ENCODE measurements at places on chromosomes 3 and 15.
A peak's percentile ranks its signal among the peaks of the same experiment; 100 is the strongest.

- no peak for DNase-seq
Observed at GRCh38 chr15:25173241-25174028, 218.6 kb downstream of the SNRPN start.

DNA sequence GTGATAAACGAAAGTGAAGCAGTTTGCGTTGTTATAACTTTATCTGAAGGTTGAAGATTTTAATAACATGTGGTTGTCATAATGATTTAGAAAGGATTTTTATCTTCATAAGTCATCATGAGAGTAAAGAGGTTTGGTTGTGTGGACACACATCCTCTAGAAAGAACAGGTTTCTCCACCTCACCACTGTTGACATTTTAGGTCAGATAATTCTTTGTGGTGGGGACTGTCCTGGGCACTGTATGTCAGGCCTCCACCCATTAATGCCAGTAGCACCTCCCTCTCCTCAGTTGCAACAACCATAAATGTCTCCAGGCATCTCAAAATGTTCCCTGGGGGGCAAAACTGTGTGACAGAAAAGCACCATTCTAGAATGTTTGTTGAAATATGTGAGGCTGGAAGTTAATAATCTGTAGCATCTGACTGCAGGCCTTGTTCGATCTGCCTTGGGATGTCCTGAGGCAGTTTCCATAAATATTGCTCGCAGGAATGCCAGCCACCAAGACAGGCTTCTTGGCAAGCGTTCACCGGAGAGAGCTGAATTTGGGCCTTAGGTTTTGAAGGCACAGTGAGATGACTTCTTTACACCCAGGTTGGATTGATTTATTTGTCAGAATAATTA is 100.1 kb downstream of the ADAMTSL3 start:
- DNase-seq: no peak

- no peak for DNase-seq
Observed at GRCh38 chr15:38588672-38589071, 24.1 kb upstream of the RASGRP1 start.

- DNase-seq: peak; percentile 14
Observed at GRCh38 chr3:67109651-67110204, 111.6 kb downstream of the KBTBD8 start.

DNA sequence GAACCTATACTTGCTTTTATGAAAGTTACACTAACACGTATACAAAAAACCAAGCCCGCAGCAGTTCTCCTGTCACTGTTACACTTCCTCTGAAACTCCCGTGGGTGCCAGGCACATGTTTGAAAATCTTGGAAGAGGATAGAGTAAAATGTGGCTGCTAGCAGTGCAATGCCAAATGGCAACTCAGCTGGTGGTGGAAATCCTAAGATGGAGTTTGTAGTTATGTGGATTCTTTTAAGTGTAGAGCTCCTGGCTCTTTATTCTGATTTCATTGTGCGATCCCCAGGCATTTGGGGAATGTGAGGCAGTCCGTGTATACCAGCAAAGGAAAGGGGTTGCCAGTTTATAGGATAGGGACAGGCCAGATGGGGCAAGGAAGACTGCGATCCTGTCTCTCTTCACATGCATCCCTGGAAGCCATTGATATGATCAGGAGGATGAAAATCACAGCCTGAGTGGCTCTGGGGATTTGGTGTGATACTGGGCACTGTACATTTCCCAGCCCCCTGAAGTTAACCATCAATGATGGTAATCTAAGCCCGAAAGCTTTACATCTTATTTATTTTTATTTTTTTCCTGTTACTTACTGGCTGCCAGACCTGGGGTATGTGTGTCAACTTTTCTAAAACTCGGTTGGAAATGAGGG is 1.1 kb downstream of the STAC start:
- DNase-seq: no peak

- DNase-seq: no peak
Observed at GRCh38 chr15:39851500-39852092, 68.5 kb downstream of the GPR176 start.

- no peak for DNase-seq
Observed at GRCh38 chr3:158086776-158087175, 19.4 kb downstream of the SHOX2 start.

- no peak for DNase-seq
Observed at GRCh38 chr3:59759298-59760031, 709.6 kb upstream of the CFAP20DC start.

- DNase-seq: peak; percentile 69
Observed at GRCh38 chr3:182490596-182491491, 302.5 kb upstream of the ATP11B start.

GRCh38 chr3:197591816-197592215 is 36.0 kb upstream of the BDH1 start:
- DNase-seq: no peak

GRCh38 chr3:155497930-155498647 is 204.6 kb upstream of the STRIT1 start:
- DNase-seq: no peak

GRCh38 chr15:38598749-38599148 is 34.1 kb upstream of the RASGRP1 start:
- DNase-seq: no peak

DNA sequence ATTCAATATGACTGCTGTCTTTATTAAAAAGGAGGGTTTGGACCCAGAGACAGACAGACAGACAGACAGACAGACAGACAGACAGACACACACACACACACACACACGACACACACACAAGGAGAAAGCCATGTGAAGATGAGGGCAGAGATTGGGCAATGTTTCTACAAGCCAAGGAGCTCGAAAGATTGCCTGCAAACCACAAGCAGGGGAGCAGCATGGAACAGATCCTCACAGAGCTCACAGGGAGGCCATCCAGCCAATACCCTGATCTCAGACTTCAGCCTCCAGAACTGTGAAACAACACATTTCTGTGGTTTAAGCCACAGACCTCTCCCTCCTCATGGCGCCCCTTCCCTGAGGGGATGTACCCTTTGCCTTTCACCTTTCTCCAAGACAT is 35.8 kb upstream of the ABHD2 start:
- DNase-seq: no peak

- peak; percentile 57 for DNase-seq
Observed at GRCh38 chr3:173371848-173372487, 25.6 kb upstream of the NLGN1 start.

- DNase-seq: peak; percentile 4
Observed at GRCh38 chr3:161649900-161650484, 153.4 kb downstream of the OTOL1 start.

GRCh38 chr15:85542895-85543331 is 162.5 kb downstream of the AKAP13 start:
- no peak for DNase-seq

DNA sequence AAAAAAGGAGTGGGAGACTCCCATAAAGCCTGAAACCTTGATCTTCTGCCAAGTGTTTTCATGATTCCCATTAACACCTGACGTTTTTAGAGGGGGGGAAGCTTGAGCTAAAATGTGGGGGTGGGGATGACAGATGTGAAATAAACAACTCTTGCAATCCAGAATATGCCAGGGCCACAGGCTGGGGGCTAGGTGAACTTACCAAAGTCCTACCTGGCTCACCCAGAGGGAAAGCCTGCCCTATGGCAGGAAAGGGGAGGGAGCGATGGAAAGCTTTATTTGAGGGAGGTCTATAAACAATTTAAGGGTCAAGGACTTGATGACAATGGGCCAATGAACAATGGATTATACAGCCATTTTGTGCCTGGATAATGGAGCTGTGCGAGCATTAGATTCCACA is 108.3 kb downstream of the LRIG1 start:
- DNase-seq: no peak

GRCh38 chr3:12286927-12287726 is 1.7 kb upstream of the PPARG start:
- DNase-seq: no peak

DNA sequence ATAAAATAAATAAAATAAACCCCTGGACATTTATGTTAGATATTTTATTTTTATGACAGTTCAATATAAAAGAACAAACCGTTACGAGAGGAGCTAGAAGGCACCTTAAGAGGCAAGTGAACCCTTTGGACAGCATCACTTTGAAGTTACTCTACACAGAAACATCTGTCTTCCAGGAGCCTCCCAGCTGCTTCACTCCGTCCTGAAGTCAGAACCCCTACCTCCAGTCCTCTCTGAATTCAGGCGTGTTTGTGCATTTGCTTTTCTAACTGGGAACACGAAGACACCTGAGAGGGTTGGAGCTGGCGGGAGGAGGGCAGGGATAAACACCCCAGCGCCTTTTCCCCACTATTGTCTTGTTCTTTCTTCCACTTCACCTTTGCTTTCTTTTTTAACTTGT is 46.2 kb downstream of the CMTM7 start:
- DNase-seq: no peak

DNA sequence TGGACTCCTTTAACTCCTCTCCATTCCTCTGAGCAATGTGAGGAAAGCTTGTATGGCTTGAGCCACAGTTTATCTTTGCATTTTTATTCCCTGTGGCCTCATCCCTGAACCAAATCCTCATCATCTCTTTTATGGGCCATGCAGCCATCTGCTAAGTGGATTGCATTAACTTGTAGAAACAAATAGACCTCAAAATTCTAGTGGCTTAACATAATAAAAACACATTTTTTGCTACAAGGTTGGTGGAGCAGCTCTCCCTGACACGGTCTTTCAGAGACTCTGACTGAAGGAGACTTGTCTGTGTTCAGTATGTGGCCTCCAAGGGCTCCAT is 135.3 kb downstream of the RPL22L1 start:
- no peak for DNase-seq

DNA sequence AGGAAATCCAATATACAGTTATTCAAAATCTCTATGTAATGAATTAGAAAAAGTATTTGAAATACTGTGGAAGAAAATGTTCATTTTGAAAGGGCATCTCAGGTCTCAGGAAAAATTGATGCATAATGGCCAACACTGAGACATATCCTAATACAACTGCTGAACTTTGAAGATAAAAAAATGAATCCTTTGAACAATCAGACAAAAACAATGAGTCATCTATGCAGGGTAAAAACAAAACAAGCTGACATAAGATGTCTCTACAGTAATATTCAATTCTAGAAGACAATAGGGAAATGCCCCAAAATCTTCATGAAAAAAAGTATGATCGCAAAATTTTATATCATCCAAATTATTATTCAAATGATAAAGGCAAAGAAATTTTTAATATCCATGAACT is 34.0 kb upstream of the ZNF280D start:
- no peak for DNase-seq

GRCh38 chr15:71781179-71781964 is 29.0 kb upstream of the NR2E3 start:
- DNase-seq: no peak

- DNase-seq: no peak
Observed at GRCh38 chr15:75659141-75659771, 11.5 kb downstream of the SNX33 start.

DNA sequence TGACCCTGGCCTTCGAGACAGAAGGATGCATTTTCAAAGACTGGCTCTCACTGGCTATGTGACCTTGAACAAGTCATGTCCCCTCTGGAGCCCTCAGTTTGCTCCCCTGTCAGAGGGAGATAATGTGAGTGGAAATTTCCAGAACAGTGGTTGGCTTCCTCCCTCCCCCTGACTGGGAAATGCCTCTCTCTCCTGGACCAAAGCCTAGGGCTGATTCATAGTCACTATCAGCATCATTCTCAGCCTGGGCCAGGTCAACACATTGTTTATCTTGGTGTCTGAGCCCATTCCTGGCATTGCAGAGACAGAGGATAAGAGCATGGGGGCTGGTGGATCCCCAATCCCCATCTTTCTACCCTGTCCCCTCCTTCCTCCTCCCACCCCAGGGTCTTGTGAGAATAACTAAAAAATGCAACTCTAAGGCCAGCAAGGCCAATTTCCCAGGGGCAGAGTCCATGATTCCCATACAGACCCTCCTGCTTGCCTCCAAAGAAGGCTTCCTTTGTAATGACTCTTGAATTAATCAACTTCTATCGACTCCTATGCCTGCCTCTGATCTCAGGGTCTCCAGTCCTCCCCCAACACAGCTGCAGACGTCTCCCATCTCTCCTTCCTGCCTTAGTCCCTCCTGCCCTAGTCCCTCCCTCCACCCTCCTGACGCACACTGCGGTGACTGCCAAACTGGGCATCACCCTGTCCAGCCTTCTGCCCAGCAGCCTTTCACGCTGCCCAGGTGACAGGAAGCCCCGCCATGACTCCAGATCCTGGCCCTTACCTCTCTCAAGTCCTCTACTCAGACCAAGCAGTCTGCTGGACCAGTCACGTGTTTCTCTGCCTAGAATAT is 35.4 kb upstream of the CORO2B start:
- no peak for DNase-seq

DNA sequence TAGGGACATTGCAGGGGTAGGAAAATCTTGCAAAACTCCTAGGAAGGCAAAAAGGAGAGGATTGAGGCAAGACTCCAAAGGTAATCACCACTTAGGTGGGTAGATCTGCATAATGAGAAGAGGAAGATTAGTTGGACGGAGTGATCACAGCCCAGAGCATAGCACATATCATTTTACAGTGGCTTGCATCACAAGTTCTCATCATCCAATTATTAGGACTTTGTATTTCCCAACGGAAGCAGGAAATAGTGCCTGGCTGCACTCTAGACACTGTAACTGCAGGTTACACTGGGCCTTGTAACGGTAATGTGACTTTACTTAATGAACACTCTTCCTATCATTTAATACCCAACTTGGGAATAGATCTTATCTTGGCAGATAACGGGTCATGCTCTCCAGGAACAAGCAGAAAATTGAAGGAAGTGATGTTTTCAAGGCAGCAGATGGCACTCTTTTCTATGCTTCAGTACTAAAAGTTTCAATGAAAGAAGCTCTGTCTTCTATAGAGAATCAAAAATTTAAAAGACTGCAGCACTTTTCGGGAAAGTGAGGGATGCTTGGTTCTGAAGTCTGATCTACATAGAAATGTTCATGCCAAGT is 101.9 kb upstream of the KCNMB2 start:
- DNase-seq: peak; percentile 51

GRCh38 chr3:8458711-8459110 is 42.9 kb upstream of the LMCD1 start:
- DNase-seq: no peak

- DNase-seq: no peak
Observed at GRCh38 chr15:73210630-73211029, 158.1 kb downstream of the HCN4 start.

DNA sequence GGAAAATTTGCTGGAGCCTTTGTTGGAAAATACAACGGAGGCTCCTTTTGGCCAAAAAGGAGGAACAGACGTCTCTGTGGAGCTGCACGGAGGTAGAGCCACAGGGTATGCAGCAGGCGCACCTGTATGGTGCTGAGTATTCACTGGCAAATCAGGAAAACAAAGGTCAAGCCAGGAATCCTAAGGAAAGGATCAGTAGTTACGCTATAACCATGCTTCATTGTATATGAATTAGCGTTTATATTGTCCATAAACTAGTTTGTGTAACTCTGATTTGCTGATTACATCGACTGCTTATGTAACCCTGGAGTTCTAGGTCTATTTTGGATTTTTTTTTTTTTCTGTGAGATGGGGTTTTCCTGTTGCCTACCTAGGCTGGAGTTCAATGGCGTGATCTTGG is 45.4 kb downstream of the LPP start:
- DNase-seq: no peak

DNA sequence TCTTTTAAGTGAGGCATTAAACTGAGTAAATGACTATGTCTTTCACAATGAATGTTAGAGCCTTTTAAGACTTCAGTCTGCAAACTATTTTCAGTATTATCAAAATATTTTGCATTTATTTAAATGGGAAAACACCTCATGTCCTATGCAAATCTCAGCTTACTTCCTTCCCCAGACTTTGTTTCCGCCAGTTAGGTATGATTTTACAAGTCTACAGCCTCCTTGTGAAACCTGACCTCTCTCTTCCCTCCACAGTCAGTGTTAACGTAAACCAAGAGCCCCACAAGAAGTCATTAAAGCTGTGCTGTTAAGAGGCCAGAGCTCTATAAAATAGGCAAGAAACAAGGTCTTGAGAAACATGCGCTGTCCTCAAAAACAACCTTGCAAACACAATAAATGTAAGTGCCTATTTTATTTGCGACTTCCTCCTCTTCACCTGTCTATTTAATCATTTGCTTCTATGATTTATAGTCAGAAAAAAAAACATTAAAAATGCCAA is 48.3 kb downstream of the PRTG start:
- peak; percentile 20 for DNase-seq
